Calu3 (cell line): ENCODE measurements at places on chromosomes 5 and 9. TPM values are rescaled to one million over a fixed set of nuclear protein-coding genes. Genes with fewer than 3 reads are reported as not detected.

NTNG2 gene
- total RNA-seq: not detected in 2 replicates

NACC2 gene
- total RNA-seq: 19.3 and 24.8 TPM in 2 replicates

INVS gene
- 12.4 and 14.2 TPM in 2 replicates for total RNA-seq

ACOT12 gene
- total RNA-seq: 0.87 TPM in 1 of 2 replicates, not detected in the other

DNA sequence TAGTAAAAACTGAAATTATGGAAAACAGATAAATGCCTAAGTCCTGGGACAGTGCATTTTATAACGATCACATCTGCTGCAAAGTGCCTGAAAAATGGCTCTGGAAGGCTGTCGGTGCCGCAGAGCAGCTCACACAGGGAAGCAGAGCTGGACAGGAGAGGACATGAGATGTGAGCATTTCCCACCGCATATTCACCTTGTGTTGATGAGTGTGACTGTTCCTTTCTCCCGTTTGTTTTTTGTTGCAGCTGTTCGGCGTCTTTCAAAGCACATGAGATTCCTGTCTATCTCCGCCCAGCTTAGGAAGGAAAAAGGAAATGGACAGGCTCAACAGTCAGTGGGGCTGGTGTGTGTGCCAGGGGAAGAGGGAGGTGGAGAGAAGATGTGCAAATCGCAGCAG, 164.9 kb upstream of the SEMA6A start:
- DNase-seq: no peak

DNA sequence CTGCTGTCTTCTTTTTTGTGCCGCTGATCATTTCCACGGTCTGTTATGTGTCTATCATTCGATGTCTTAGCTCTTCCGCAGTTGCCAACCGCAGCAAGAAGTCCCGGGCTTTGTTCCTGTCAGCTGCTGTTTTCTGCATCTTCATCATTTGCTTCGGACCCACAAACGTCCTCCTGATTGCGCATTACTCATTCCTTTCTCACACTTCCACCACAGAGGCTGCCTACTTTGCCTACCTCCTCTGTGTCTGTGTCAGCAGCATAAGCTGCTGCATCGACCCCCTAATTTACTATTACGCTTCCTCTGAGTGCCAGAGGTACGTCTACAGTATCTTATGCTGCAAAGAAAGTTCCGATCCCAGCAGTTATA, 17.1 kb downstream of the F2R start:
- DNase-seq: no peak

DNA sequence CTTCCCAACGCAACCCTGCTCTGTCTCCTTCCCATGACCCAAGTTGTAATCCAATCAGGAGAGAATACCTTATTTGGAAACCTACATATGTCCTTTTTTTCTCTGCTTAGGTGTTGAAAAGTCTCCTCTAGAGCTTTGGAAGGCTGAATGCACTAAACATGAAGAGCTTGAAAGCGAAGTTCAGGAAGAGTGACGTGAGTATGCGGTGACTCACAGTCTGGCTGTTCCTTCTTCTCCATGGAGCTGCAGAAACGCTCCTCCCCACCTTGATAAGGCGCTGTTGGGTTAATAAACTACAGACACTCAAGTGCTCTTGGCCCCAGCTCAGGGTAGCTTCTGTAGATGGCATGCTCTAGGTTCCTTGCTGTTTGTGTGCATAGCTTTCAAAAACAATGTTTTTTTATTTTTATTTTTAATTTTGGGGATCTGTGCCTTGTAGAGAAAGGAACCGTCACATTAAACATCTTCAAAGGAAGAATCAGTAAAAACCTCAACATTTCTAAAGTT, 30.7 kb downstream of the RAI14 start:
- DNase-seq: peak; percentile 84

DNA sequence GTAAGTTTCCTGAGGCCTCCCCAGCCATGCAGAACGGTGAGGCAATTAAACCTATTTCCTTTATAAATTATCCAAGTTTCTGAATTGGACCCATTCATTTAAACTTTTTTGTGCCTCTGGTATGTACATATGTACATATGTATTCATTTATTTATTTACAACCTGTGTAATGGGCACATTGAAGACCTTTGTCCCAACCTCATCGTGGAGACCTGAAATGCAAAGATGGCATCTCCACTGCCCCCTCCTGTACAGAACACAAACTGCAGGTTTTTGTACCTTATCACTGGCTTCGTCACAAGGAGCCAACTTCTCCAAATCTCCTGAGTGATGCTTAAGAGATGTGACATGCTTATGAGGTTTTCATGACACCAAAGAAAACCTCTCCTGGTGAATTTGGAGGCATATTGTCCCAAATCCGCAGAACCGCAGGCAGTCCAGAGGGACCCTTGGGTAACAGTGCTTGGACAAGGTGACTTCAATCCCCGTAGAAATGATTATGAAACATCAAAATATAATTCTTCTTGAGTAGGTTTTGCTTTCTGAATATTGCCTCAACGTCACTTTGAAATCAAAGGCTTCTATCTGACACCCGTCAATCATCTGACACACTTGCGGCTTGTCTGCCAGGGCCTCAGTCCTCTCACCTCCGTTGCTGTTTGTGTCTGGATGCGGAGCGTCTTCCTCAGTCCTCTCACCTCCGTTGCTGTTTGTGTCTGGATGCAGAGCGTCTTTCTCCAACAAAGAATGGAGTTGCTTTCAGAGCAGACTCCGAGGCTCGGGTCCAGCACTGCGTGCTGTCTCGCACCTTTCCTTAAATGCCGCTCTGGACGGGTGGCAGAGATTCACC, 135.0 kb upstream of the IRX4 start:
- DNase-seq: no peak

DNA sequence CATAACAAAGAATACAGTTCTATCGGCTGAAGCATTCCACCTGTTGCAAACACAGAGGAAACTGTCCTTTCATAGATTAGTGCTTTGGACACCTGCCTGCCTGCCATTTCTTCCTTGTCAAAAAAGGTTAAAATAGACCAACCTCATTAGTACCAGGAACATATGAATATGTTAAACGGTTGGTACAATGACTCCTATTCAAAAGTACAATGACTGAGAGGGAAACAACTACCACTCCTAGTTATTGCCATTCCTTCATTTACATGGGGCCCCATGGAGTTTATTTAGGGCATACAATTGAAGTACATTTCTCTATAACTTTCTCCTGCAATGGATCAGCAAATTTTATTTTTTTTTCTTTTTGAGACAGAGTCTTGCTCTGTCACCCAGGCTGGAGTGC, 77.4 kb upstream of the PIP5K1B start:
- DNase-seq: no peak

- peak; percentile 27 for DNase-seq
These were observed 264.8 kb downstream of the HSPA4 start for GRCh38 chr5:133316346-133317343.

GRCh38 chr5:139108063-139108824, 89.9 kb downstream of the SIL1 start:
- DNase-seq: peak; percentile 32

DNA sequence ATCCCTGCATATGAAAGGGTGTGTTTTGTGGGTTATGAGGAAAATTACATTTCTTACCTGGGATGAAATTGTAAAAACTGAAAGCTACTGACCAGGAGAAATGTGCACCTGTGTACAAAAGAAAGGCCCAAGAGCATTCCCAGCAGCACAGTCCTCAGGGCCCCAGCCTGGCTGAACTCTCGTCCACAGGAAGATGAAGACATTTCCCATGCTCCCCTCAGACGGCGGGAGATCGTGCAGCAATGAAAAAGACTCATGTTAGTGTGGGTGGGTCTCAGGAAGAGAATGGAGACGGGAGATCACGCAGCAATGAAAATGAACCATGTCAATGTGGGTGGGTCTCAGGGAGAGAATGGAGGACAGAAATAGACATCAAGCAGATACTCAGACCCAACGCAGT, 12.6 kb upstream of the LCN15 start:
- no peak for DNase-seq

GRCh38 chr9:2824564-2824963, 19.3 kb downstream of the PUM3 start:
- DNase-seq: no peak

DNA sequence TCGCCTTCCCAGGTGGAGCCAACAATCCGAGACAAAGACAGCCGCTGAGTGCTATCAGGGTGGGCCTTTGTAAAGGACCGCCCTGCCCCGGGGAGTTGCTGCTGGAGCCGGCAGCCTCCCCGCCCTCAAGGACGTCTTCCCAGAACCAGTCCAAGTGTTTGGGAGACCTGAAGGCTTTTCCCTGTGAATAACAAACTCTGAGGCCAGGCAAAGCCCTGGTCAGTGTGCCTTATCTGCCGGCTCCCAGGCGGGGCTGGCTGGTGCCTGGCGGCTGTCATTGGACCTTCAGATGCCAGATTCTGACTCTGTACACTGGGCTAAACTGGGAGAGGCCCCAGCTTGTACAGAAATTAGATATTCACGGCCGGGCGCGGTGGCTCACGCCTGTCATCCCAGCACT, 2.1 kb downstream of the SLC9A3 start:
- no peak for DNase-seq

GRCh38 chr9:87216897-87217455, 269.7 kb upstream of the GAS1 start:
- DNase-seq: no peak

DNA sequence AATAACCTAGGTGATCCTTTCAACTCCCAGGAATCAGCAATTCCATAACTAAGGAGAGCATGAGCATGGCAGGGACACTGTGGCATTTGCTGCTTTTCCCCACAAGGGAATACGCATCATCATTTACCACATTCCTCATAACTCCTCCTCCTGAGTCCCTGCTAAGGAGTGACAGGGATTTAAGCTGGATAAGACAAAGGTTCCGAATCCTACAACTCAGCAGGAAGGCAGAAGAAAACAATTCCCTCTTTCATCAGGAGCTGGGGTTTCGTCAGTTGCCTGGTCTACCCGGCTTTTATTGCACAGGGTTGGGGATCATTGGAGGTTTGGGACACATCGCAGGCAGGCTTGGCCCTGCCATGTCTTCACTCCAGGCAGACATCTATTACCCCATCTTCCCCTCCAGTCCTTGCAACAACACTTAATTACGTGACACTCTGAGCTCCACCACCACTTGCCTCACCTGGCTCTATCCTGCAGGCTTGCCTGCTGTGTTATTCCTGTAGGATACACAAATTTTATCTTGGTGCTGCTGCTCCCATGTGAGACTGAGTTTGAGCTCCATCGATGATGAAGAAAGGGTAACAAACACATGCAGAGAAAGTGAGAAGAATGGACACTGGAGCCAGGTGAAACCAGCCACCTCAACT, 563.0 kb upstream of the KLF4 start:
- DNase-seq: no peak

DNA sequence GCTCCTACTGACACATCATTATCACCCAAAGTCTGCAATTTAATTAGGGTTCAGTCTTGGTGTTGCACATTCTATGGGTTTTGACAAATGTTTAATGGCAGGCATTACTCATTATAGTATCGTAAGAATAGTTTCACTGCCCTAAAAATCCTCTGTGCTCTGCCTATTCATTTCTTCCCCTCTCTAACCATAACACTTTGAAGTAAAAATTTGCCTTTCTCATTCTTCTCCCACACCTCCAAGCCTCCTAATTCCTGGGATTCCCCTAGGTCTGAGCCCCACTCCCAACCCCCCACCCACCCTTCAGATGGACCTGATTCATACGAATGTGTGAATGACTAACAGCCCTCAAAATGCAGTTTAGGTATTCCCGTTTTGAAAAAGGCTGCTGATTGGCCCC, 18.4 kb downstream of the ENC1 start:
- DNase-seq: no peak

GRCh38 chr5:116595498-116595897, 20.9 kb upstream of the SEMA6A start:
- DNase-seq: no peak

- no peak for DNase-seq
These were observed 12.2 kb upstream of the CARD19 start for GRCh38 chr9:93083592-93084470.

DNA sequence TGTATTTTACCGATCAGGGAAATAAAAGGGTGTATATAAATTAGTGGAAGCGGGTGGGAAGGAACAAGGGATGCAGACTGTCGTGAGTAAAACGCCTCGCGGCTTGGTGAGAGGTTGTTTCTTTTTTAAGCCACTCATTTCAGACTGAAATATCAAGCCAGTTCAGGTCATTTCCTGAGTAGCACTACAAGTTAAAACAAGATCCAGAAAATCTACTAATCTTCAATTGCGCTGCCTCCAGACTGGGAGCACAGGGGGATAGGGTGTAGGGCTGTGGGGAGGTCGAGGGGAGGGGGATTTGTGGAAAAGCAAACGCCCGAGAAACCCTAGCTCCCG, 140.8 kb downstream of the TSSK1B start:
- DNase-seq: no peak

DNA sequence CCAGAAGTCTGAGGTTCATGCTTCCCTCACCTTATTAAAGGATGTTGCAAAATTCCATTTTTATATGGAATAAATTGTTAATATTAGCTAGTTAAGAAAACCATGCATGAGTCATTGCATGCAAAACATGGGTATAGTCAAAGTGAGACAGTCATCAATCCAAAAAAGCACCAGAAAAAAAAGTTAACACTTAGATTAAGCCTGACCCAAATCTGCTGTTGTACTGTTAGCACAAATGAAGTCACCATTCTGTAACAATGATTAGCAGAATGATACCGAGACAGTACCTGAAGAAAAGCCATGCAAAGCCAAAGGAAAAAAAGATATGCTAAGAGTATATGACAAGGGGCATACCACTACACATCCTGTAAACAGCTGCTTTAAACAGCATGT, 49.5 kb downstream of the PKD2L2 start:
- DNase-seq: no peak

GRCh38 chr5:117266280-117266679, 691.7 kb upstream of the SEMA6A start:
- no peak for DNase-seq

- peak; percentile 5 for DNase-seq
These were observed 1452.2 kb upstream of the ACO1 start for GRCh38 chr9:30932226-30932625.

DNA sequence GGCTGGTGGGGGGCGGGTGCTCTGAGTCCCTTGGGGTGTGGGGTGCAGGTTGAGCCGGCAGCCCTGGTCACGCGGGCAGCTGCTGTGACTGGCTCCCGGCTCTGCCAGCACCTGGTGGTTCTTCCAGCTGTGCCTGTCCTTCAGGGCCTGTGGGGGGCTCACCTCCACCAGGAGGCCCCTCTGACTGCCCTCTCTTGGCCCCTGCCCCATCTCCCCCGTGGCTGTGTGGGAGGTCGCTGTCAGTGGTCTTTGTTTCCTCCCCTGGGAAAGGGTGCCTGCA, 3.3 kb downstream of the RXRA start:
- no peak for DNase-seq

DNA sequence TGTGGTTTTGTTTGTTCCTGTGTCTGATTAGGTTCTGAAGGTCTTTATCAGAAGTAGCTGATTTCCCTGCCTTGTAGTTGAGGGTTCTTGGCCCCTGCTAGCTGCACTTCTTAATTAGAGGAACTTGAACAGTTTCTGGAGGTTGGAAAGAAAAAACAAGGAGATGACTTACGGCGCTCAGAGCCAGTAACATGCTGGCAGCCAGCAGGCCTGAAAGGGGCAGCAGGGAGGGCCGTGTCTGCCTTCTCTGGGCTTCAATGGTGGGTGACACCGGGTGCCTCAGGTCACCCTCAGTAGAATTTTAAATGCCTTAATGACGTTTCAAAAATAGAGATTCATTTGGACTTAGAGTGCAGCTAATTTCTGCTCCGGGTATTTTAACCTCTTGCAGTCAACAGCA, 15.8 kb downstream of the UBE2QL1 start:
- no peak for DNase-seq
